ENCODE measurements at places on chromosomes 1 and 21.

GRCh38 chr1:181184621-181185020 is 96.1 kb downstream of the IER5 start:
- DNase-seq: no peak

- no peak for DNase-seq
These were observed 31.5 kb downstream of the TNFSF4 start for GRCh38 chr1:173175514-173176145.

DNA sequence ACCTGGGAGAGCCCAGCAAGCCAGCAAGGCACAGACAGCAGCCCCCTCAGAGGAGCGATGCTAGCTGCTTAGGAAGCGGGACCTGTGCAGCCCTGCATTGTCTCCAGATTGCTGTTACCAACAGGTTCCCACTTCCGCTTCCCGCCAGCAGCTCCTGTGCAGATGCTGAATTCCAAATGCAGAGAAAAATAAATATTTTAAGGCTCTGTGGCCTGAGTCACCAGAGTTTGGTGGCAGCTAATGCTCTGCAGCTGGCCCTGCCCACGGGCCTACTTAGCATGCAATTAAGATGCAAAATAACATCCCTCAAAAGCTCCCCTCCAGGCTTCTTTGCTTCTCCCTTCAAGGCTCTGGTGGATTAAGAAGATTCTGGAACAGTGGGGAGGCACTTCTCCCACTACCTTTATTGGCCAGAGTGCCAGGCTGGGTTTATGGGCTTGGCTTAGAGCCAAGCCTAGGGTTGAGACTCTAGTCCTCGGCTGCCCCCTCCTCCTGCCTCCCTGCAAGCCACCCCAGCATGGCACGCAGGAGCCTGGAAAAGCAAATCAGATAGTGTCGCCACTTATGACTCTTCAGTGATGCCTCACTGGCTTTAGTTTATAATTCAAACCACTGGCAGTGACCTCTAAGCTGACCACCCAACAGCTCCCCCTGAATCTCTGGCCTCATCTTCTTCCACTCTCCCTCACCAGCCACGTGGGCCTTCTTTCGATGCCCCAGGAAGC is 207.1 kb upstream of the ZC3H12A start:
- DNase-seq: no peak

DNA sequence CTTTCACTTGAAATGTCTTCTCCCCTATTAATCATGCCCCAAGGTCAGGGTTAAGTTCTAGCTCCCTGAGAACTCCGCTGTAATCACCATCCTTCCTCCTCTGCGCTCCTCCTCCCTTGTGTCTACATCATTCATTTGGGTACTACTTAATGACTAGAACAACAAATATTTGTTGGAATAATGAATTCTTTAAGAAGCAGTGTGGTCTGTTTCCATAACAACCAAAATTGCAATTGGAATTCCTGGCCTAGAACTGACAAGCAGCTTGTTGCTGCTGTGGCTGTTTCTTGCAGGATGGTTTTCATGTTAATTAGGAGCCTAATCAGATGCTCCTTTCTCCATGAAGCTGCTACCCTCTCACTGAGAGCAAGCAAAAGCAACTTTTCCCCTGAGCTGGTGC is 192.5 kb downstream of the ZZZ3 start:
- DNase-seq: no peak

DNA sequence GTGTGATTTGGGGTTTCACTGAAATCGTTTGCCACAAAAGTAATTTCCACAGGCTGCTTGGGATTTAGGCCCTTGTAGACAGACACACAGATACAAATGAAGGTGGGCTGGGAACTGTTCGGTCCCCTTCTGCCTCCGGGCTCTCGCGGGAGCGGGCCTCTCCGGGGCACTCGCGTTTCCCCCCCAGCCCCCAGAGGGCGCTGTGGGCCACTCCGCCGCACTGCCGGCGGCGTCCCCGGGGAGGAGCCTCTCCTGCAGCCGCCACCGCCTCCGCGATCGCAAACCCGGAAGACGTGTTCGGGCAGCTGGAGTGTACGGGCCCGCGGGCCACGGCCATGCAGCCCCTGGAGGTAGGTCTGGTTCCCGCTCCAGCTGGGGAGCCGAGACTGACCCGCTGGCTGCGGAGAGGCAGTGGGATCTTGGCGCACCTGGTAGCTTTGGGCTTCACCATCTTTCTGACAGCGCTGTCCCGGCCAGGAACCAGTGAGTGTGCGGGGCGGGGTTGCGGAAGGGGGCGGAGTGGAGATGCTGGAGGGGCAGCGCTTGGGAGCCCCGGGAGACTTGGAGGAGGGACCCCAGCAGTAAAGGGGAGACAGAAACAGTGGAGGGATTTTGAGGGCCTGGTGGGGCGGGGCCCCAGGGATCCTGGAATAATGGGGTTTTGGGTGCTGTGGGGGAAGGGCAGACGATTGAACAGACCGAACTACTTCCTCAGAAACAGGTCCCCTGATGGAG is at the start of gene CYB561D1:
Gene CYB561D1, plus strand, starts transcription at position 290 of the 735 bp plus-strand sequence. Its CDS starts 46 bp downstream, at position 336.
- DNase-seq: peak; percentile 76

Measured in C1 segment of cervical spinal cord (tissue), 14 donors.